ENCODE measurements at places on chromosomes 3 and 15.
A peak's percentile ranks its signal among the peaks of the same experiment; 100 is the strongest.

DNA sequence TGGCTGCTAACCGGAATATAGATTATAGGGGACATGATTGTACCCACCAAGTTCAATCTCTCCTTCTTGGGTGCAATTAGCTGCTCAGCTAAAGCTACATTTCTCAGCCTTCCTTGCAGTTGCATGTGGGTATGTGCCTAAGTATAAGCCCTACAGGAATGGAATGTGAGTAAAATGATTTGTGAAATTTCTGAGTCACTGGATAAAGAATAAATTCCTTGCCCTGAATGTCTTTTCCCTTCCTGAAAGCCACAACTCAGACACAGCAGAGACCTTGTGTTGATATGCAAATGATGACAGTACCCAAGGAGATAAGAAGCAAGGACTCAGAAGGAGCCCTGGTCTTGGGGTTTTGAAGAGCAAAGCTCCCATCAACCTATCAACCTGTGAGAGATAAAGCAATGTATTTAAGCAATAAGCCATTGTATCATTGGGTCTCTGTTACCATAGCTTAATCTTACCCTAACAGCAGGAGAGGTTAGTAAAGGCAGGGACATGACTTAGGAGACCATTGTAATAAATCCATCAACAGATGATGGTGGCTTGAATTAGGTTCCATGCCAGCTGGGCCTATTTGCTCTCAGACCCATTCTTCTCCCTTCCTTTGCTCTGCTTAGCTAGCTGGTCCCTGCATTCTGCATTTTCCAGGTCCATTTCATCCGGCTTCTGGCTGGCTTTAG is 25.6 kb upstream of the ZNF280D start:
- DNase-seq, result no peak

- DNase-seq, result no peak
Measured at GRCh38 chr3:7646851-7647250, 785.9 kb downstream of the GRM7 start.

DNA sequence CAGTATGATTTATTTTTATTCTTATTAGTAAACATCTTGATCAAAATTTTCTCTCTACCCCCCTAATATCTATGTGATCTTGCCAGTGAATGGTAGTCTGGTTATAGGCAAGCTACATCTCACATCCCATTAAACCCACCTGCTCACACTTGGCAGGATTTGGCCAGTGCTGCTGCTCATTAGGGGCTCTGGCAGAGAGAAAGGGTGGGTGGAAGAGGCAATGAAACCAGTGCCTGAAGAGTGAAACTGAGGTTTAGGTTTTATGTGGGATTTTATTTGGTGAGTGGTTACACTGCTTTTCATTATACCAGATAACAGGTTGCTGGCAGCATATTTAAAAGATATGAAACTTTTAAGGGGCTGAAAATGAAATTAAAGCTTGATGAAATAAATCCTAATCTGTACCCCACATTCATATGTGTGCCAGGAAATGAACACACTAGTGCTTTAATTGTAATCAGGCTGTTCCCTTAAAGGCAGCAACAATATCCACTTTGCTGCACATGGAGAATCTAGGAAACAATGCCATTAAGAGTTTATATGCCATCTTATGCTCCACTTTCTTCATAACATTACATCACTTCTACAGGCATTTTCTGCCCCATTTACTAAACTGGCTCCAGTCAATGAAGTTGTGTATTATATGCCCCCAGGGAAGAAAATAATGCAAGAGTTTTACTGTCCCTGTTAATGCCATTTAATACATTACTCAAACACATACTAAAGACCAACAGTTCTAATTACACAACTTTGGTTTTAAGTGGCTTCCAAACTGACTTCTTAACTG is 688.7 kb downstream of the MECOM start:
- DNase-seq, result no peak

DNA sequence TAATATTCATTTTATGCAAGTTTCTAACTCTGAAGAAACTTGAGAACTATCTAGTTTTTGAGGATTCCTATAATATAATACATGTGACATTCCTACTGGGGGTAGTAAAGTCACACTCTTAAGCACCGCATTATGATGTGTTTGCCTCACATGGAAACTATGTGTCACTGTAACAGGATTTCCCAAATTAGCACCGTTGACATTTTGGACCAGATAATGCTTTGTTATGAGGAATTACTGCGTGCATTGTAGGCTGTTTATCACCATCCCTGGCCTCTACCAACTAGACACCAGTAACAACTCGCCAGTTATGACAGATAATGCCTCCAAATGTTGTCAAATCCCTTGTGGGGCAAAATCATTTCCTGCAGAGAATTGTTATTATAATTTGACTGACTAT is 267.8 kb downstream of the RAP2B start:
- no peak for DNase-seq

DNA sequence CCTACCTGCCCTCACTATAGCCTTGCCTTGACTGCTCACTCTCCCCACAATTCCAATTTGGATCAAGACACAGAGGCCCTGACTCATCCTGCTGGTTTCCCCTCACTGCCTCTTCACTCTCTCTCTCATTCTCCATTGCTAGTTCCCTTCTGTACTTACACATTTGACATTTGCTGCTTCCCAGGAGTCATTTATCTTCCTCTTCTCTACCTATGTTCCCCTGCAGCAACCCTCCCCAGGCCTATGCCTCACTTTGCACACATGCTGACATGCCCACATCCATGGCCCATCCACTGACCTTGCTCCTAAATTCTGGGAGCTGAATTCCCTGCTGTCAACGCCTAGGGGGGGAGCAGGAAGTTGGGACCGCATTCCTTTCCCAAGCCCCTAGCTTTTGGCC is 82.2 kb downstream of the SRGAP3 start:
- no peak for DNase-seq

DNA sequence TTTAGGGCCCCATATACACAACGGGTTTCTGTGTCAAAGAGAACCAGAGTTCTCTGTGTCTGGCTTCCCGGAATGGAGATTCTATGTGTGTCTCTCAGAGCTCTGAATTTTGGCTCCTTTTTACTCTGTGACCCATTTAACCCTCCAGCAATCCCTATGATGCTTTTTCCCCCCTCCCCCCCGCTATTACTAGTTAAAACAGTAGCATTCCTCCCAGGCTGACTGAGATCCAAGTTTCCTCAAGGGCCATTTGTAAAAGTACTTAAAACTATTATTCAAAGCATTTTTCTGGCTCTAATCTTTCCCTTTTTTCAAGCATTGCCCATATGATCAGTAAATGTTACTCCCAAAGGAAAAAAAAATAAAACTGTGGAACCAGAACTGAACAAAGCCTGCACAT is 6.6 kb upstream of the STAC start:
- no peak for DNase-seq

GRCh38 chr15:61444585-61444984 is 215.5 kb upstream of the RORA start:
- no peak for DNase-seq

GRCh38 chr15:65595960-65596359 is 15.0 kb downstream of the INTS14 start:
- no peak for DNase-seq

GRCh38 chr15:82743810-82744209 is 34.1 kb upstream of the AP3B2 start:
- DNase-seq, result no peak

DNA sequence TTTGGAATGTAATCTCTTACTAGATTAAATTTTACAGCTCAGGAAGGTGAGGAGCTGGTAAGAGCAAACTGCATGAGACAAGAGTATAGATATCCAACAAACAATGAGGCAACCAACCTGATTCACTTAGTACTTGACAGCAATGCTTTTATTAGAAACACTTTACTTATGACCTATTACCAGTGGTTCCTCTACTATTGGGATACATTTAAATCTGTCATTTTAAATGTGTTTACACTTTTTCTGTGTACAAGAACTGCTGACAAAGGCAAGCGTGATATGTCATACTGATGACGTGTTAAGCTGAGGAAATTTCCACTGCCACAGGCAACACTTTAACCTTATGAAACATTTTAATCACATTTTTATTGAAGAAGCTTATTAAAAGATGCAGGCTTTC is 1043.3 kb downstream of the FHIT start:
- no peak for DNase-seq

- no peak for DNase-seq
Measured at GRCh38 chr3:122101646-122102045, 46.5 kb downstream of the CD86 start.

DNA sequence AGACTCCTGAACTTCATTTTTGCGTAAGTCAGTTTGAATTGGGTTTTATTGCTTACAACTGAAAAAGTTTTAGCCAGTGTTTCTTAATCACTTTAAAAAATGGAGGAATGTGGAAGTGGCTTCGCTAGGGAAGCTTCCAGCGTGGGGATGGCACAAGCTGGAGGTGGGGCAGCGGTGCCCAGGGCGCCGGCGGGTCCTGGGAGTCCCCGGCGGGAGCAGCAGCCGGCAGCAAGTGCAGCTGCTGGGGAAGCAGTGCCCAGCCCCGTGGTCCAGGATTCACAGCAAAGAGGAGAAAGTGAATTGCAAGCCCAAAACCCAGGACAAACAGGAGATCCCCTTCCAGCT is 301.8 kb upstream of the PROK2 start:
- DNase-seq, result no peak

DNA sequence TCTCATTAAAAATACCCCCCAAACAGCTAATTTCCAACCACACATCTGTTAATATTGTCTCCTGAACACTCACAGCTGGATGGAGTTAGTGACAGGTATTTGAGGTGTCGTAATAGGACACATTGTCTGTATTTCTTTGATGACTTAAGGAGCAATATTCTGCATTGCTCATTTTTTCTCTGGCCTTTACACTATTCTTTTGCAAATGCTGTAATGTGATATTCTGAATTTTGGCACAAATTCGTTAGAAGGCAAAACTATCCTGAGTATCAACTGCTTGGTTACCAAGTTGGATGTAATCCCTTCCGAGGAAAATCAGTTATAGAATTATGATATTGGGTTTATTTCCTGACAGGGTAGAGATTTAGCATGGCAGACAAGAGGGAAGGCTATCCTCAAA is 1030.2 kb downstream of the MCTP2 start:
- DNase-seq, result no peak

DNA sequence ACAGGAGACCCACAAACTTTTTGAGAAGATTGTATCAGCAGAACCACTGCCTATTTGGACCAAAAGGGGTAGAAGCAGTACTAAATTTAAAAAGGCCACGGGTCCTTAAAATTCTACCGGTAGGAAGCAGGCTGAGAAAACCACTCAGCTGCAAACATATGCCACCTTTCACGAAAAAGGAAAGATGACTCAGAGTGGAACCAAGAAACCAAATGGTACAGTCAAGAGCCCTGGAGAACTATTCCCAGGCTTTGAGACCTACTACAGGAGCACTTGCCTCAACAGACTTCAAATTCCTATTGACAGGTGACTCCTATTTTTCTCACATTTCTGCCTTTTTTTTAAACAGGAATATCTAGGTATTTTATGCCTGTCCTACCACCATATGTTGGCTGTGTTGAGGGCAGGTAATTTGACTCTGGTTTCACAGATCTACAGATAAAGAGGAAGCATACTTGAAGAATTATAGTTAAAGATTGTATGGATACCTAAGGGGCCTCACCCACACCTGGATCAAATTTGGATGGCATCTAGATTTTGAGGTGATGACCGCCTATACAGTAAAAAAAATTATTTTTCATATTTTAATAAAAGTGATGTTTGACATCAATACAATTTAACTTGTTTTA is 10.1 kb downstream of the GOLIM4 start:
- DNase-seq, result no peak

DNA sequence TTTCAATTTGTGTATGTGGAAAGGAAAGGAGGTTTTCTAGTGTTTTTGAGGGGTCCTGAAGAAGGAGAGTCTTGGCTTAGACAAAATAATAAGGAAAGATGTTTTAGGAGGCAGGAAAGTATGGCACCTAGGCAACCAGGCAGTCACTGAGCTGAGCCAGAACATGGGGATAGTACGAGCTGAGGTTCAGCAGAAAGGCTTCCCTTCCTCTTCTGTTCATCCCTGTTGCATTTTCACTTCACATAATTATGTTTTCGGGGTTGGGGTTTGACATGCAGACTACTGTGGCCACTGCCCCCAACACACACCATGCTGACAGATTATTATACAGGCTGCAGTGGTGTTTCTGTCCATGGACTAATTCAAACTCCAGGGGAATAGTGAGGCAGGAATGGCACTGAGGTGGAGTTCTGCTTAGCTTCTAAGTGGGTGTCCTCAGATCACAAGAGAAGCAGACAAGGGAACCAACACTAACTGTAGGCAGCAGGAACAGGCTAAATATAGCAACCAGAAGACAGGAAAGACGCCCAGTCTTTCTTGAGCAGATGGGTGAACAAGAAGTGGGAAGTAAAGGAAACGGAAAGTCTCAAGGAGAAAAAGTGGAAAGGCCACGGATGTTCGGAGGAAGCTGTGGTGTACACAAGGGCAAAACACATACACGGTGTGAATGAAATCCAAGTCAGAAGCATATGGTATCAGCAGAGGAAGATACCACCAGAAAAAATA is 305.8 kb downstream of the PLCL2 start:
- no peak for DNase-seq

GRCh38 chr15:57037548-57037947 is 119.1 kb downstream of the TCF12 start:
- no peak for DNase-seq

- no peak for DNase-seq
Measured at GRCh38 chr3:74309716-74310115, 304.7 kb downstream of the CNTN3 start.

DNA sequence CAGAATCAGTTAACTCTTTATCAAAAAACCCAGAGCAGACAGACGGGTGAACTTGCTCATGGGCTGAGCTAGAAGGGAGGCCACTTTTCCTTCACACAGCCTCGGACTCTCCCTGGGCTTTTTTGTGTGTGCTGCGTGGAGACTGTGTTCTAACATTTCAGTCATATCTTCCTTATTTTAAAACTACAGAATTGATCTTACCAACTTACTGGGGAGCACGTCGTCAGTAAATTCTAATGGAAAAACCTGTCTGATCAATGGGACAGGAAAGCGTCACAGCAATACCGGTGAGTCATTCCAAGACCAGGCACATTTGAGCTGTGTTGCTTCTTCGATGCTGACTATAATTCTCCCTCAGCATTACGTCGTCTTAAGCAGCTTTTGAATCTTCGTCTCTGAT is 145.1 kb downstream of the LPP start:
- no peak for DNase-seq

GRCh38 chr3:112059497-112059896 is 25.0 kb downstream of the TMPRSS7 start:
- no peak for DNase-seq

DNA sequence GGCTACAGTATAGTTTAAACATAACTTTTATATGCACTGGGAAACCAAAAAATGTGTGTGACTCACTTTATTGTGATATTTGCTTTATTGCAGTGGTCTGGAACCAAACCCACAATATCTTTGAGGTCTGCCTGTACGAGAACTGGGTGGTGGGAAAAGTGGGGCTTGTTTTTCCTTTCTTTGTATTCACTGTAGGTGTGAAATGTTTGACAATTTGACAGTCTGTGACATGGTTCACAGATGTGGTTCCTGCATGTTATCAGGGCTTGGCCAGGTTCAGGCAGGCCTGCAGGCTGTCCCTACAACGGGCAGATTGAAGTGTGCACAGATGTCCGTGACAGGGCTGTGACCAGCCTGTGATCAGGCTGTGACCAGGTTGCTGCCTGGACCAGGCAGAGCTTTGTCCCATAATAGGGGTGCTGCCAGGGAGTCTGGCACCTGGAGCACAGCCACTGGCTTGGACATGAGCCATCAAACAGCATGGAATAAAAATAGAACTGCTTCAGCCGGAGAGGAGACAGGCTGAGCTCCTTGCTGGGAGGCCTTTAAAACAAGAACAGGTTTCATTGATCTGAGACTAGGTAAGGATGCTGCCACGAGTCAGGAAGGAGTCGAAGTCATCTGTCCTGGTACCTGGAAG is 61.0 kb downstream of the KLF13 start:
- no peak for DNase-seq

- peak; percentile 8 for DNase-seq
Measured at GRCh38 chr15:82047453-82048400, 1.9 kb upstream of the MEX3B start.

Measured in stimulated activated CD4-positive, alpha-beta T cell treated with anti-CD3 and anti-CD28 coated beads, TNF-alpha, amount 100 ng/mL, for 1 hour (primary cell).